Muscle of arm (tissue), 14 donors: ENCODE measurements at places on chromosomes 4 and X.
A peak's percentile ranks its signal among the peaks of the same experiment; 100 is the strongest.

DNA sequence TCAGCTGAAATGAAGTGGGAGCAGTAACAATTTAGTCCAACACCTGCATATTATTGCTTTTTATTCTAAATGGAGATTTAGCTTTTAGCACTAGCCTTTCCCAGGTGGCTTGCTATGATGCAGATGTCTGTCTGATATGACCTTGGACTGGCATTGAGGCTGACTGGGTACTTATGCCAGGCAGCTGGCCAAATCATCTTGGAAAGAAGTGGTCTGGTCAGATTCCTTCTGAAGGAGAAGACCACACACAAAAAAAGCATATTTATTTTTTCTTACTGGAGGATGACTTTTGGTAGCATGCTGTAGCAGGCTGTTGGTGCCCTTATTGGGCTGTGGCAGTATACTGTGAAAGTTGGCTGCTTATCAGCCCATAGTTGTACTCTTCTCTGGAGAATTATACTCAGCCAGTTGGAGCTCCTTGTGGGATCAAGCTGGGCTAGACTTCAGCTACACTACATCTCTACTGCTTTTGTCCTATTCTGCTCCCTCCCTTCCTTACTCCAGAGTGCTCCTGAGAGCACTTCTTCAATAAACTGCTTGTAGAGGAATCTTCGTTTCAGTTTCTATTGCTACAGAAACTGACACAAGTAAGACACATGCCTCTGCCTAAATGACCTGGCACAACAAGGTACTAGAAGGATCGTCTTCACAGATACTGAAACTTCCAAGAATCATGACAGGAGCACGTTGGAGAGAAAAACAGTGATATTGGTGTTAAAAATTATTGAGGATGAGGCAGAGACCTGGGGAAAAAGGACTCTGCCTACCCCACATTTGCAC lies 196.8 kb upstream of the RPS6KA3 start:
- DNase-seq = no peak

GRCh38 chr4:31787701-31788100 lies 1067.5 kb downstream of the PCDH7 start:
- peak; percentile 25 for DNase-seq

DNA sequence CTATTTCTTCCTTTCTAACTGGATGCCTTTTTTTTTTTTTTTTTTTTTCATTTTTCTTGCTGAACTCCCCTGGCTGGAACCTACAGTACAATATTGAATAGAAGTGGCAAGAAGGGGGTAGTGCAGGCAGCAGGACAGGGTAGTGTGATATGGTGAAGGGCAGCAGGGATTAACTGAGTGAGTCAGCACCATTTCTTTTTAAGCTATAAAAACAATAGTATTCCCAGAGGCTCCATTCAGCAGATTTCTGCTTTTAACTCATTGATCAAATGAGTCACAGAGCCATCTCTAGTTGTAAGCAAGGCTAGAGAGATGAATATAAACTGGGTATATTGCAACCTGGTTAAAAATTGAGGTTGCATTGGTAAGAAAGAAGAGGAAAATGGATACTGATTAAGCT lies 53.6 kb upstream of the SETD7 start:
- no peak for DNase-seq

- DNase-seq = no peak
Measured at GRCh38 chr4:108166038-108166437, 2.7 kb downstream of the LEF1 start.

DNA sequence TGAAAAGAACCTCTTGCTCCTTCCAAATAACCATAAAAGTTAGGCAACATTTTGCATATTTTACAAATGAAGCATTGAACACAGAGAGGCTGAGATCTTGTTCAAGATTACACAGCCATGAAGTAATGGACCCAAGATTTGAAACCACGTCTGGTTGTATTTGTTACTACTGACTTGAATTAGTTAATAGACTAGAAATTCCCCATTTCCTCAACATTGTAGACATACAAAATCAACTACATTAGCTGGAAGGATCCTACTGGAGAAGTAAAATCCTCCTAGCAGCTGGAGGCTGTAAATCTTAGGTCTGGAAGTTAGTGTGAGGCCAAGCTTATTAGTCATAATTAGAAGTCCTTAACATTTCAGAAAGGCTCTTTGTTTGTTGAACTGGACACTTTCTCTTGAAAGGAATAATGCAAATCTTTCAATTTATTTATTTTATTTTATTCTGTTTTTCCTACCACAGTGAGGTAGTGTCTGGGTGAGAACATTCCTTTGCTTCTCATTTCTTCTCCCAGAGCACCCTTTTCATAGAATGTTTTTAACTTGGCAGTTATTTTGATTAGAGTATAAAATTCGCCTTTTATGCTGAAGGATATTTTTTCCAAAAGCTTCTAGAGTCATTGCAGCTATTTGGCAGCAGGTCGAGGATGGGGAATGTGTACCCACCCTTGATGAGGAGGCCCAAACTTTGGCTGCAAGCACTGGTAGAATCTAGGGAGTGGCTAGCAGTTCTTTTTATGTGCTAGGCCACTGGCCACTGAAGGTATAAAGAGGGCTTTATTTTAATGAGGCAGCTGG lies 62.0 kb upstream of the CLNK start:
- peak; percentile 16 for DNase-seq
